ENCODE measurements at places on chromosomes 5 and 9. TPM values are rescaled to one million over a fixed set of nuclear protein-coding genes. Genes with fewer than 3 reads are reported as not detected.
A peak's percentile ranks its signal among the peaks of the same experiment; 100 is the strongest.

Gene DCANP1
- not detected for total RNA-seq

Gene RNF183
- 3.6 TPM for total RNA-seq

Gene LCNL1
- total RNA-seq = 1.4 TPM

Gene MCC
- total RNA-seq = 20.6 TPM

Gene IRF1
- 55.6 TPM for total RNA-seq

- DNase-seq = peak; percentile 87
- peaks cover 7% of the 10 kb centered on the region for H3K27me3 ChIP-seq
- H3K27ac ChIP-seq = peak overlapping the region; percentile 60
- peak overlapping the region; percentile 91 for H3K4me3 ChIP-seq
- no peaks in the 10 kb centered on the region for H3K36me3 ChIP-seq
These were observed 674 bp downstream of the TMEM38B start for GRCh38 chr9:105694848-105695581.

- H3K4me1 ChIP-seq = no peaks in the 10 kb centered on the region
- H3K4me3 ChIP-seq = no peak overlapping the region
- no peaks in the 10 kb centered on the region for H3K36me3 ChIP-seq
- no peak overlapping the region for H3K27ac ChIP-seq
These were observed 720.7 kb upstream of the FAM174A start for GRCh38 chr5:99814321-99815063.

GRCh38 chr9:137446851-137447471 is 5.8 kb upstream of the ENTPD8 start:
- no peak overlapping the region for H3K4me3 ChIP-seq
- H3K27ac ChIP-seq = no peak overlapping the region
- no peaks in the 10 kb centered on the region for H3K4me1 ChIP-seq
- no peak for DNase-seq

GRCh38 chr9:86706391-86706790 is 240.9 kb downstream of the GAS1 start:
- no peaks in the 10 kb centered on the region for H3K36me3 ChIP-seq
- DNase-seq = no peak
- H3K27ac ChIP-seq = no peak overlapping the region

DNA sequence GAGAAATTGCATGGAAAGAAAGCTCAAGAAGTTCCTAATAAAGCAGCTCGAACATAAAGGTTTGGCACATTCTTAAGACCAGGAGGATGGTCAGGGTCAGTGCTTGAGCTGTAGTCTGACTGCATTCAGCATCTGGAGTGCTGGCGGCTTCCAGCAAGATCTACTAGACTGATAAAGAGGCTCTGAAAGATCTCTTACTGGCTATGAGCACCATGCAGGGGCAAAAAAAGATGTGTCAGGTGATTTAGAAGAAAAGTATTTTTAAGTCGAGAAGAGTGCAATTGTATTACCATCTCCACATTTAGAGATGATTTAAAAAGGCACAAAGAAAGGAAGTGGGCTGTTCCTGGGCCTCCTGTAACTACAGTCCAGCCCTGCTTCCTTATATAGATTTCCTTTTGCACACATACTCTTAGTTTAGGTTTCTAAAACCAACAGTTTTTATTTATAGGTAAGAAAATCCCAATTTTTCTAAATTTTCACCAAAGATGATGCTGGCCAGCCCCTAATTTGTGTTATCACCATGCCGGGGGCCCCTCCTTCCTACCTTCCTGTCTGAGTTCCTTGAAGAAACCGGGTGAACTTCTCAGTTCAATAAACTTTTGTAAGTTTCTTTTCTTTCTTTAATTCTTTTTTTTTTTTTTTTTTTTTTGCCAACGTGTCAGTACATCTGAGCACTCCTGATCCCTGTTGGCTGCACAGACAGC is 65.9 kb upstream of the PLPP1 start:
- H3K36me3 ChIP-seq = no peaks in the 10 kb centered on the region
- H3K4me1 ChIP-seq = no peaks in the 10 kb centered on the region
- H3K4me3 ChIP-seq = peak overlapping the region; percentile 2
- no peaks in the 10 kb centered on the region for H3K27me3 ChIP-seq
- H3K27ac ChIP-seq = peak overlapping the region; percentile 78

GRCh38 chr5:75113354-75114113 is 61.2 kb upstream of the GCNT4 start:
- no peak overlapping the region for H3K27ac ChIP-seq
- no peaks in the 10 kb centered on the region for H3K4me1 ChIP-seq
- no peak for DNase-seq
- no peaks in the 10 kb centered on the region for H3K27me3 ChIP-seq

DNA sequence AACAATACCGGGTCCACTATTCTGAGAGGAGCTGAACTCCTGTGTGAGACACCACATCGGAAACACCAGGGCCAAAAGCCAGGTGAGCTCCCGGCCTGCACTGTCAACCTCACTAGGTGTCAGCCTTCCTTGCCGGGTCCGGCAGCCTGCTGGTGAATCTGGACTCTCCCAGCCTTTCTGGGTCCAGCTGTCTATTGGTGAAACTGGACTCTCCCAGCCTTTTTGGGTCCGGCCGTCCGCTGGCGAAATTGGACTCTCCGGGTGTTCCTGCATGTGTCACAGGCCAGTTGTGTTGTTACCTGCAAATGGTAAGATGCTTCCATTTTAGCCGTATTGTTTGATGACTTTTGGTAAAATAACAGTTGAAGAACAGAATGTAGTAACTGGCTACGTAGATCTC is 801.5 kb downstream of the CDH9 start:
- H3K27me3 ChIP-seq = no peaks in the 10 kb centered on the region
- no peaks in the 10 kb centered on the region for H3K4me1 ChIP-seq
- no peak overlapping the region for H3K27ac ChIP-seq

GRCh38 chr5:112703866-112704820 is 33.5 kb upstream of the APC start:
- no peak overlapping the region for H3K27ac ChIP-seq
- no peak overlapping the region for H3K4me3 ChIP-seq
- no peaks in the 10 kb centered on the region for H3K4me1 ChIP-seq
- no peaks in the 10 kb centered on the region for H3K36me3 ChIP-seq

DNA sequence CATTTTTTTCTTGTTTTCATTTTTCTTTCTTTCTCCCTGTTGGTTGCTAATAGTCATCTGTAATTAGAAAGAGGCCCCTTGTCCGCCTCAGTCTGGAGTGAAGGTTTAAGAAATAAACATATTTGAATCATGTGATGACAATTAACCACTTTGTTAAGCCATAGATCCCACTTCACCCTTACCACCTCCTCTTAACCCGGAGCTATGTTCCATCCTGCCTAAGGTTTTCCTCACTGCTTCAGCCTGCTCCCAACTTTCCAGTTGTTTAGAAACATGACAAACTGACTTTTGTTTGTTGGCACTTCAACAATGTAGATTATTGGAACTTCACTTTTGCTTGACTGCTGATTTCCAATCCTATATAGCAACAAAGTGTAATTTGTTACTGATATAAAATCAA is 37.4 kb upstream of the SSBP2 start:
- no peaks in the 10 kb centered on the region for H3K36me3 ChIP-seq
- peak overlapping the region; percentile 4 for H3K4me3 ChIP-seq
- H3K4me1 ChIP-seq = peaks cover 12% of the 10 kb centered on the region
- DNase-seq = no peak
- no peak overlapping the region for H3K27ac ChIP-seq

- H3K27ac ChIP-seq = peak overlapping the region; percentile 91
- no peaks in the 10 kb centered on the region for H3K27me3 ChIP-seq
- no peak for DNase-seq
- H3K4me3 ChIP-seq = no peak overlapping the region
- peaks cover 53% of the 10 kb centered on the region for H3K4me1 ChIP-seq
These were observed 14.2 kb downstream of the SPARC start for GRCh38 chr5:151672516-151672915.

Measured in kidney (tissue), 22 donors.